ENCODE measurements at places on chromosomes 13 and 19.

- DNase-seq: no peak
These were observed 196.7 kb upstream of the SLITRK6 start for GRCh38 chr13:85995788-85996418.

- no peak for DNase-seq
These were observed 63.5 kb upstream of the GPR183 start for GRCh38 chr13:99370481-99371275.

- DNase-seq: no peak
These were observed 810 bp upstream of the KANK2 start for GRCh38 chr19:11198175-11198534.

DNA sequence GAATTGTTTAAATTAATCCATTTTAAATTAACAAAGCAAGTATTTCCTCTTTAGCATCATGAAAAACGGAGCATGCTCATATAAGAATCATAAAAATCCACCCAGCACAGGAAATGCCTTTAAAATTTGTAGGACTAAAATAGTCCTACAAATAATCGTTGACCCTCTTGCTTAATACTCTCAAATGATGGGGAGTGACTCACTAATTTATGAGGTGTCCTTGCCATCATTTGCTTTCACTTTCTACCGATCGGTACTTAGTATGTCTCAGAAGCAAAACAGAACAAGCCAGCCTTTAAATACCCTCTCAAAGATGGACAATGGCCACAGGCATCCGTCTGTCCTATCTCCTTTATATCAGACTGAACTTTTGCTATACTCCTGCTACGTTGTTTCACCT, 97.2 kb downstream of the SUCLA2 start:
- peak; percentile 55 for DNase-seq

DNA sequence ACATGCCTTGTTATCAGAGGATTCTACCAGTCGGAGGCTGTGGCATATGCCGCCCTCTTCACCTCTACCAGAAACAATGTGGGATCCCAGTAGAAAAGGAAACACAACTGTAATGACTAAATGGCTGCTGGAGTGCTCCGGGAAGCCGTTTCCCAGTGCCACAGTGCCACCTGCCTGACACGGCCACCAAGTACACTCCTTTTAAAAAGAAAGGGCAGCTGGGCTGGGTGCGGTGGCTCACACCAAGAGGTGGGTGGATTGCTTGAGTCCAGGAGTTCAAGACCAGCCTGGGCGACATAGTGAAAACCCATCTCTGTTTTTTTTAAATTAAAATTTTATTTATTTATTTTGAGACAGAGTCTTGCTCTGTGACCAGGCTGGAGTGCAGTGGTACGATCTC, 67.3 kb downstream of the TRPM4 start:
- peak; percentile 54 for DNase-seq

GRCh38 chr13:72316716-72317115, 410.7 kb downstream of the MZT1 start:
- no peak for DNase-seq

DNA sequence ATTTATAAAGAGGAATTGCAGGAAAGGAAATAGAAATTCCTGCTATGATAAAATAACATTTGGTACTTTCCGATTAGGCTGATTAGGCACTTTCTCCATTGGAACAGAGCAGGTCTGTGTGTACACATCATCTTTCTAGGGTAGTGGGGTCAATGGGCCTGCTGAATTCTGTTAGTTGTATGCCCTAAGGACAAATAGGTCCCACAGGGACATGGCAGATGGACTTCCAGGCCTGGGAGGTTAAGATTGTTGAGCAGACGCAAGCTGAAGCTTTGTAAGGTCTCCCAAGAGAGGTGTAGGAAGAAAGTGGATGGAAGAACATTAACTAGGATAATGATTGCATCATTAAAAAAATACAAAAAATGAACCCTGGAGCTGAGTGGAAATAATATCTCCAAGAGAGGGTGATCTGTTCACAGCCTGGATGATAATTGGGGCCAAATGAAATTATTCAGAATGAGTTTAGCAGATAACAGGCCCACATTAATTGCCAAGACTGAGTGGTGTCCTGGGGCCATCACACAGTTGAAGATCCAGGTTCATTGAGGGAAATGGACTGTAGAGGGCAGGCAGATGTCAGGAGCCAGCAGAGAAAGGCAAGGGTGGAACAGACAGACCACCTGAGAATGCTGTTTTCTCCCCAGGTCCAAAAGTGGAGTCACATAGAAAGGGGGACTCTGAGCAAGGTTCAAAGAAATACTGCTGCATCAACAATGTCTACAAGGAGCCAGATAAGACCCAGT, 215.1 kb downstream of the DNAJC15 start:
- no peak for DNase-seq

DNA sequence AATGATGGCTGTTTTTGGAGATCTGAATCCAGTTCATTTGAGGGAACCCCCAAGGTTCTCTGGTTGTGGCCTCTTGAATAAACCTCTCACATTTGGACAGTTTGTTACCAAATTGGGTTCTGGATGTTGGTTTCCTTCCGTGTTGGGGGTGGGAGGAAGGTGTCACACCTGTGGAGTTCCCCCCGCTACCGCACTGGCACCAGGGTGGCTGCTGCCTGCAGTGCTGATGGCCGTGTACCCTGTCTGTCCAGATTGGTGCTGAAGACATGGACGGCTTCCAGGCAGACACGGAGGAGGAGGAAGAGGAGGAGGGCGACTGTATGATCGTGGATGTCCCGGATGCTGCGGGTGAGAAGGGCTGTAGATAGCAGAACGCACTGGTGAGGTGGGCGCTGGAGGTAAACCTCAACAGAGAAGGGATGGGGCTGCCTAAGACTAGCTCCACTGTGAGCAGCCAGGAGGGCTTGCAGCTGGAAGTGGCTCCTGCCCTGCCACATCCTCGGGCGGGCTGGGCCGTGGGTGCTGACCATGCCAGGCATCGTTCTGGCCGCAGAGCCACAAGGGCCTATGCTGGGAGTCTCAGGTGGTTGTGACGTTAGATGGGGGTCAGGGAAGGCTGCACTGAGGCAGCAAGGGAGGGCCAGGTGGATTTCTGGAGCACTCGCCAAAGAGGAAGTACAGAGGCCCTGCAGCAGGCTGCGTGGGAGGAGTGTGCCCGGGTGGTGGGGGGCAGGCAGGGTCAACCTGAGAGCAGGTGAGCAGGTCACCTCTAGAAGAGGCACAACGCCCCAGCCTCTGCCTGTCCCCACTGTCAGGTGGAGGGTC, 15.4 kb downstream of the UBXN6 start:
- no peak for DNase-seq

GRCh38 chr19:4140237-4140711, 13.2 kb upstream of the CREB3L3 start:
- DNase-seq: peak; percentile 65

GRCh38 chr13:106533101-106533942, 2.1 kb downstream of the EFNB2 start:
- DNase-seq: peak; percentile 84

DNA sequence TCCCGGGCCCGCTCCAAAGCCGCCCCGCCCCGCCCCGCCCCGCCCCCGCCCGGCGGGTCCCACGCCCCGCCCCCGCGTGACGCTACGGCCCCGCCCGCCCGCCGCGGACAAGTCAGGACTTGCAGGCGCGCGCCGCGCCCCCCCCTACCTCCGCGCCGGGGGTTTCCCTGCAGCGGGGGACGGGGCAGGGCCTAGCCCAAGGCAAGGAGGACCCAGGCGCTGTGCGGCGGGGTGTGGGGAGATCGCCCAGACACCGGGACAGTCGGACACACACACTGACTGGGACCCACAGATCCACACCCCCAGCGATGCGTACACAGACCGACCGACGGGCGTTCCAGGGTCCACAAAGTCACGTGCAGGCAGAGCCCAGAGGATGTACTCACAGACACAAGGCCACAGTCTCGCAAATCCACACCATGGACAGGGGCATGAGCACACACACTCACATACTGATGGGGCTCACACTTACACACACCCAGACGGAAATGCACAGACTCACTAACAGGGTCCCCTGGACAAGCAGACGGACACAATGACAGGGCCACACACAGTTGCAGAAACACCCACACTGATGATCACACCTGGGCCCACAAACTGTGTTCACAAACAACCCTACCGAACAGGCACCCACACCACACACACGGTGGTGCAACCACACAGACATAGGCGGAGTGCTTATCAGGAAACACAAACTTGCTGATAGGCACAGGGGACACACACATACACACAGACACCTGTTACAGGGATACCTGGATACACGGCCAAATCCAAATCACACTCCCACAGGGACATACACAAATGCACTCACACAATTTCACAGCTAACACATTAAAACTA, 436 bp upstream of the BBC3 start:
- peak; percentile 89 for DNase-seq

GRCh38 chr13:101190337-101190736, 226.0 kb downstream of the NALCN start:
- DNase-seq: no peak

GRCh38 chr19:19535311-19536191, 2.5 kb upstream of the CILP2 start:
- no peak for DNase-seq

DNA sequence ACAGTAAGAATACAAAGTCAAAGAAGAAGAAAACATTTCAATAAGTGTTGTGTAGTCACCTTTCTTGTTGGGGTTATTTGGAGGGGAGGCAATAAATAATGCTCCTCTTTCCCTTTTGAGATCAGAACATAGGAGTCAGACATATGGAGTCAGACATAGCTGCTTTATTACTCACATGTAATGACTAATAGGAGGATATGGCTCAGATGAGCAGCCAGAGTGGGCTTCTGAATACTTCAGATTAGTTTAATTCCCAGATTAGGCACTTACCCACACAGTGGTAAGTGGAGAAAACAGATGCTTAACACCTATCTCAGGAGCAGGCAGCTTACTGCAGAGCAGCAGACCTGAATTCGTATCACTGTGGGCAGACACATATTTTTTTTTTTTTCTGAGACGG, 31.7 kb upstream of the C1QTNF9B start:
- peak; percentile 84 for DNase-seq
